ENCODE measurements at places on chromosomes 1 and 21. TPM values are rescaled to one million over a fixed set of nuclear protein-coding genes. Genes with fewer than 3 reads are reported as not detected.

Gene PLA2G5
- total RNA-seq, result not detected

Gene PGLYRP4
- total RNA-seq, result not detected

Gene PRAMEF13
- total RNA-seq, result not detected

Gene NHLH1
- not detected for total RNA-seq

Gene ICOSLG
- total RNA-seq, result under 0.01 TPM

Gene HPCA
- 0.15 TPM for total RNA-seq

Gene SPRR3
- not detected for total RNA-seq

Gene FMO3
- total RNA-seq, result 0.67 TPM

Gene KRTAP13-2
- not detected for total RNA-seq

Gene IL20
- not detected for total RNA-seq

Gene FBLIM1
- total RNA-seq, result 61.7 TPM

Gene ENTREP3
- total RNA-seq, result 27.8 TPM

Gene AMY1A
- total RNA-seq, result not detected

Gene EPB41
- 10.8 TPM for total RNA-seq

Gene KCND3
- total RNA-seq, result not detected

Gene A3GALT2
- not detected for total RNA-seq

Gene HIPK1
- 13.1 TPM for total RNA-seq

Gene DISC1
- total RNA-seq, result 3.4 TPM

Gene TBX19
- 0.34 TPM for total RNA-seq

Gene LYSMD1
- 7.0 TPM for total RNA-seq

Gene LTN1
- total RNA-seq, result 11.7 TPM

Gene USP33
- total RNA-seq, result 34.5 TPM

Gene AMIGO1
- total RNA-seq, result 0.89 TPM

Gene ZBTB40
- 6.2 TPM for total RNA-seq

Gene KIAA1614
- 9.2 TPM for total RNA-seq

Gene CYP4X1
- not detected for total RNA-seq

Gene BEND5
- total RNA-seq, result 1.2 TPM

Gene TRAF3IP3
- total RNA-seq, result not detected
